LHCN-M2 (cell line): ENCODE measurements at places on chromosomes 7 and 10.

DNA sequence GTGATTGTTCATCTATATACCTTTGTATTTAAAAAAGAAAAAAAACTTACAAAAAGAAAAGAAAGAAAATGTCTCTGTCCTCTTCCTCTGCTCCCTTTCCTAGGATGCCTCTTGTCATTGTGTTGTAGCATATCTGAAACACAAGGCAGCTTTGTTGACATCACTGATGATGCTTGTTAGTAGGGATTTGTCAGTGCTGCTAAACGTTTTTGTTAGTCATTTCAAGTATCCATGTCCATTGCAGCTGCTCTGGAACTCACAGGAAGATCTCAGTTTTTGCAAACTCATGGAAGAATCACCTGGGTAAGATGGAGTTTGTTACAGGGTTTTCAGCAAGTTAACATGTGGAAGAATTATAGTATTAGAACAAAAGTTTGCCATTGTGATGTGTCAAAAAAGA, 123.6 kb downstream of the CCSER2 start:
- peak; percentile 79 for DNase-seq

DNA sequence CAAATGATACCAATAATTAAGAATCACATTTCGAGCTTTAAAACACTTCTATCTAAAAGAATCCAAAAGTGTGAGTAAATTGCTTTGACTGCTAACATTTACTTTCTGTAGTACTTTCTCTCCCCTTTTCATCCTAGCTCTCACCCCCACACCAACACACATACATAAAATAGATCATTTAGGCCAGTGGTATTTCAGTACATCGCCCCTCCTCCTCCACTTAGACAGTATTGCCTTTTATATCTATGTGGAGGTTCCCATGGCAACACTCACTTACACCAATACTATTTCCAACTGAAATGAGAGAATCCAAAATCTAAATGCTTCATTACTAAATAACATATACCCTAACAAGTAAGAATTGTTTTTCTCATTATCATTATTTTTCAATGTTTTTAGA, 58.9 kb downstream of the HIBADH start:
- DNase-seq = no peak

GRCh38 chr10:124999433-125000365, 57.8 kb downstream of the ZRANB1 start:
- no peak for DNase-seq

DNA sequence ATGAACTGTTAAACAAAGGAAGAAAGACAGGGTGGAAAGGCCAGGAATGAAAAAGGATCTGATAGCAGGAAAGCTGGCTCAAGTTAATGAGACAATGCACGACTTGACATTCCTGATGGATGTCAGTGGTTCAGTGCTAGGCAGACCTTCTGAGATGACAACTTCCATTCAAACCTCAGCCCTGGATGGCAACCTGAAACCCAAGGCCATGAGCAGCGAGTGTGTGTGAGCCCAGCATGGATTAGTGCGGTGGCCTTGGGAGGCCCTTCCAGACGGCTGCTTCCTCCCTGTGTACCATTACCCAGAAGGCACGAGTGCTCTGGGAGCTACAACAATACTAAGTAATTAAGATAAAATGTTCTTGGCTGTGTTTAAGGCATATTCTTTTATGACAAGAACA, 18.8 kb downstream of the TRIL start:
- no peak for DNase-seq
